ENCODE measurements at places on chromosomes 2 and 18.

GRCh38 chr2:43007901-43008300 is 215.5 kb upstream of the HAAO start:
- no peak for DNase-seq

GRCh38 chr18:51120809-51121596 is 76.5 kb downstream of the MEX3C start:
- DNase-seq, result no peak

GRCh38 chr2:143262389-143262788 is 133.2 kb downstream of the ARHGAP15 start:
- DNase-seq, result peak; percentile 36

- DNase-seq, result no peak
Observed at GRCh38 chr2:11874861-11875260, 128.4 kb downstream of the LPIN1 start.

- no peak for DNase-seq
Observed at GRCh38 chr2:239252801-239253200, 148.0 kb downstream of the HDAC4 start.

GRCh38 chr2:159614534-159615366 is 1.6 kb downstream of the BAZ2B start:
- DNase-seq, result peak; percentile 87

- no peak for DNase-seq
Observed at GRCh38 chr2:136787970-136788369, 22.6 kb downstream of the THSD7B start.

- DNase-seq, result no peak
Observed at GRCh38 chr2:108820482-108820881, 33.9 kb downstream of the CCDC138 start.

GRCh38 chr2:182763311-182763912 is 47.4 kb downstream of the DNAJC10 start:
- DNase-seq, result no peak

DNA sequence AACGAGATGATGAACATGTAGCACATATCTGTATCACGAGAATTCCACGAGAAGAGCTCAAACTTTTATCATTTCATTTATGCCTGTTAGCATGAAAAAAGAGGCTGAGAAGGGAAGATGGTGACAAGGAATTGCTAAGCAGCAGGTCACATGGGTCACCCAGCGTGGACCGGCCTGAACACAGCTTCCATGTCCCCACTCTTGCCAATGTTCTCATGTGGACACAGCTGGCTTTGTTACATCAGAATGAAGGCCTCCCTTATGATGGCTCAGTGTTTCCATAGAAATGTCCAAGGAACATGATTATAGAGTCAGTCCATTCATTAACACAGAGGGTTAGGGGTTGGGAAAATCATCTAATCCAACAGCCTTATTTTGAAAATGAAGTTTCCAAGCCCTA is 215.4 kb downstream of the CMPK2 start:
- DNase-seq, result no peak

DNA sequence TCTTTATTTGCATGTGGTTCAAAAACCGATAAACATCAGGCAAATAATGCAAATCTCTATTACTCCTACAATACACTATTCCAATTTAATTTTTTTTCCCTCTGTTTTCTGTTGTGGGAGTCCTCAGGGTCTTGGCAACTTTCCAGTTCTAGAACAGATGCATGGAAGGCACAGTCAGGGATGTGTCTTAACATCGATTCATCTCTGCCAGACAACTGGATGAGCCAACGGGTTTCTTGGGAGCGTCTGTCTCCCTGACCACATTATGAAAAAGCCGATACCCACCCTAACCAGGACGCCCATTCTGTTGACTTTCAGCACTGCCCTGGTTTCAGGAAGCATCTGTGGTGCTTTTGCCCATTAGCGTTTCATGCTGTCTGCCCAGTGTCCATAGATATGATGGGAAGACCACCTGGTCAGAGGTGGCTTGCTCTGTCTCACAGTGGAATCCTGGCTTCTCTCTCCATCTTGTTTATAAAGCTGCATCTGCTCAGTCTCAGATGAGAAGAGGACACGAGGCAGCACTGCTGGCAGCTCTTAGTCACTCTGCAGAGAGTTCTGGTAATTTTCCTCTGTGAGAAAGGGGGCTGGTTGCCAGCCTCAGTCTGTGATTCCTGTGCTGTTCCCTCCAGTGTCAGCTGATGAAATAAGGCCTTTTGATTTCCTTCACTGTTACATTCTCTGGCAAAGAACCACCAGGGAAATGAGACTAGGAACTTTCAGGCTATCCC is 57.9 kb upstream of the KCNE4 start:
- DNase-seq, result no peak

- no peak for DNase-seq
Observed at GRCh38 chr18:34801774-34802173, 91.7 kb downstream of the DTNA start.

DNA sequence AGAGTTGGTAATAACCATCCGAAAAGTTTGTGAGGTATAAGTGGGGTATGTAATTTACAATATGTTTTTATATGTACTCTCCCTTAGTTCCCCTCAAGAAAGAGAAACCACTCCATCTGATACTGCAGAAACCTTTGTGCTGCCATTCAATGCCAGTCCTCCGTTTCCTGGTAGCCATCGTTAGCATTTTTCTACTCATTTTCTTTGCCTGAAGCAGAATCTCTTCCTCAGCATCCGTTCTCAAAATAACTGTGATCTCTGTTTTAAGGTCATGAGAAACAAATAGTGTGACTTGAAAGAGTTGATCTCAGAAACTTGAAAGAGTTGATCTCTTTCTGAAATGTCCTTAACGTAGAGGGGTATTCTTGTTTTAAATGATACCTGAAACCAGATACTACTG is 996 bp downstream of the PTCD3 start:
- DNase-seq, result peak; percentile 19

All from inflammatory macrophage treated with lipopolysaccharide for 4 hours (primary cell).